ENCODE measurements at places on chromosomes 16 and 17.

- H3K27me3 ChIP-seq = no peaks in the 10 kb centered on the region
- H3K36me3 ChIP-seq = peaks cover 10% of the 10 kb centered on the region
- H3K4me1 ChIP-seq = peaks cover 28% of the 10 kb centered on the region
- H3K27ac ChIP-seq = no peak overlapping the region
- H3K4me3 ChIP-seq = no peak overlapping the region
Observed at GRCh38 chr16:66746048-66746447, 5.4 kb downstream of the DYNC1LI2 start.

- no peaks in the 10 kb centered on the region for H3K4me1 ChIP-seq
- H3K36me3 ChIP-seq = no peaks in the 10 kb centered on the region
- no peak overlapping the region for H3K4me3 ChIP-seq
- no peaks in the 10 kb centered on the region for H3K27me3 ChIP-seq
- no peak overlapping the region for H3K27ac ChIP-seq
Observed at GRCh38 chr17:55652114-55652823, 70.4 kb downstream of the TMEM100 start.

GRCh38 chr17:75067856-75068255, 19.9 kb upstream of the SLC16A5 start:
- H3K4me3 ChIP-seq = no peak overlapping the region
- H3K27ac ChIP-seq = no peak overlapping the region
- H3K27me3 ChIP-seq = no peaks in the 10 kb centered on the region
- no peak for DNase-seq
- H3K4me1 ChIP-seq = no peaks in the 10 kb centered on the region

DNA sequence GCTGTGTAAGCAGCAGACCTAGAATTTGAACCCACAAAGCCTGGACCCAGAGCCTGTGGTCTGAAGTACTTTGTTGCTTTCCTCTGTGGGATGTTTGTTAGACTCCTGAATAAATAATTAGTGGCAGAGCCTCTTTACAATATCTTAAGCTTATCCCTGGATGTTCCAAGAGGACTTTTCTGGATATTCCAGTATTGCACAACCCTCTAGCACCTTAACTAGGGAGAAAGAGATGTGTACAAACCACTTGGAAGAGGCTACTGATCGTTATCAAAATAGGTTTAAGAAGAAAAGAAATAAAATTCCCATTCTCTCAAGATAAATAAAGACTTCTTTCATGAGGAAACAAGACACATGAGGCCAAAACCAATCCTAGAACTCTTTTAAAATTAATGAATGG, 632.4 kb downstream of the CDH11 start:
- H3K4me1 ChIP-seq = no peaks in the 10 kb centered on the region
- H3K36me3 ChIP-seq = no peaks in the 10 kb centered on the region
- DNase-seq = no peak
- H3K27ac ChIP-seq = no peak overlapping the region
- no peaks in the 10 kb centered on the region for H3K27me3 ChIP-seq
- no peak overlapping the region for H3K4me3 ChIP-seq

GRCh38 chr17:57833179-57833939, 16.5 kb downstream of the MRPS23 start:
- peak overlapping the region; percentile 86 for H3K27ac ChIP-seq
- H3K36me3 ChIP-seq = no peaks in the 10 kb centered on the region
- DNase-seq = peak; percentile 49
- peak overlapping the region; percentile 72 for H3K4me3 ChIP-seq
- H3K27me3 ChIP-seq = no peaks in the 10 kb centered on the region
- H3K4me1 ChIP-seq = peaks cover 17% of the 10 kb centered on the region

DNA sequence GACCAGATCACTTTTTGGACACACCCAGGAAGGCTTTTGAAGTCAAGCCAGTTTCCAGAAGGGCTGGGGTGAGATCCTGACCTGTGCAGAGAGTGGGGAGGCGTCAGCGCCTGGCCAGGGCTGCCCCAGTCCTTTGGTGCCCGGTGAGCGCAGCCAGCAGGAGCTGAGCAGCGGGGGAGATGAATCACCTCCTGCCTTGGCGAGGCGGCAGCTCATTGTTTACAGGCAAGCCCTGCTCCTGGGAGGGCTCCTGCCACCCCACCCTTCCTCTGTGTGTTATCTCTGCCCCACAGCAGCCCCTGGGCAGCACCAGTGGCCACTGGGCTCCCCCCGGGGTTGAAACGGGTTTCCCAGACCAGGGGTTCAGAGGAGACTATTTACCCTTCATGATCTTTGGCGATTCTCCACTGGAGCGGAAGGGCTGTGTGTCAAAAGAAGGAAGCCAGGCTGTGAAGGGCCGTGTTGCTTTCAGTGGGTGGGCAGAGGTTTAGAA, 14.1 kb upstream of the ITGB4 start:
- H3K4me1 ChIP-seq = no peaks in the 10 kb centered on the region
- no peak for DNase-seq
- peaks cover 58% of the 10 kb centered on the region for H3K36me3 ChIP-seq
- no peaks in the 10 kb centered on the region for H3K27me3 ChIP-seq
- H3K4me3 ChIP-seq = no peak overlapping the region

DNA sequence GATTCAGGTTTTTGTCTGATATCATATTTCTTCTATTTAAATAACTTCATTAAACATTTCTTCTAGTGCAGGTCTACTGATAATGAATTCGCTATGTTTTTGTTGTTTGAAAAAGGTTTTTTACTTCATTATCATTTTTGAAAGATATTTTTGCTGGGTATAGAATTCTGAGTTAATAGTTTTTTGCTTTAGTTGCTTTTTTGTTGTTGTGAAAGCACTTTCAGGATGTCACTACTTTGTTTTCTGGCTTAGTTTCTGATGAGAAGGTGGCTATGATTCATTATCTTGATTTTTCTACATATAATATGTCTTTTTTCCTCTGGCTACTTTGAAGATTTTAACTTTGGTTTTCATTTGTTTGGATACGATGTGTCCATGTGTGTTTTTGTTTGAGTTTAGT, 3.5 kb downstream of the ZFP1 start:
- no peaks in the 10 kb centered on the region for H3K27me3 ChIP-seq
- H3K4me3 ChIP-seq = no peak overlapping the region
- H3K27ac ChIP-seq = no peak overlapping the region
- no peak for DNase-seq

GRCh38 chr17:9890124-9890523, 14.9 kb downstream of the RCVRN start:
- H3K27ac ChIP-seq = no peak overlapping the region
- H3K27me3 ChIP-seq = no peaks in the 10 kb centered on the region
- no peak overlapping the region for H3K4me3 ChIP-seq
- H3K36me3 ChIP-seq = no peaks in the 10 kb centered on the region

- no peaks in the 10 kb centered on the region for H3K4me1 ChIP-seq
- DNase-seq = no peak
- H3K36me3 ChIP-seq = no peaks in the 10 kb centered on the region
- H3K27me3 ChIP-seq = no peaks in the 10 kb centered on the region
- no peak overlapping the region for H3K27ac ChIP-seq
- no peak overlapping the region for H3K4me3 ChIP-seq
Observed at GRCh38 chr17:54009502-54009901, 186.8 kb downstream of the KIF2B start.

DNA sequence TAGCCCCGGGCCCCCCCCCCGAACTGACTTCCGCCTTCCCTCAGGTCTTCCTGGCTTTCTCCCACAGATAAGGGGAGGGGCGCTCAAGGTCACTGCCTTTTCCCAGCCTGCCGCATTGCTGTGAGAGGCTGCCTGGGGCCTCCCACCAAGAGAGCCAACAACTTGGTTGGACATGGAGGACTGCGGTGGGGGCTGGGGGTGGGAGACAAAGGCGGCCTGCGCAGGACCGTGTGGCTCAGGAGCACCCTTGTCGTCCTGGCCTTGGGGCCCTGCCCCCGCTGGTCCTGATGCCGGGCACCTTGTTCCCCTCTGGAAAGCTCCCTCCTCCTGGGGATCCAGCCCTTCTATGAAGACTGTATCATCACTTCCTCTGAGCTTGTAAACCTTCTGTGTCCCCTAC, 105.6 kb upstream of the FOXF1 start:
- no peaks in the 10 kb centered on the region for H3K27me3 ChIP-seq
- H3K4me1 ChIP-seq = no peaks in the 10 kb centered on the region
- no peak overlapping the region for H3K27ac ChIP-seq
- H3K4me3 ChIP-seq = no peak overlapping the region
- DNase-seq = no peak

DNA sequence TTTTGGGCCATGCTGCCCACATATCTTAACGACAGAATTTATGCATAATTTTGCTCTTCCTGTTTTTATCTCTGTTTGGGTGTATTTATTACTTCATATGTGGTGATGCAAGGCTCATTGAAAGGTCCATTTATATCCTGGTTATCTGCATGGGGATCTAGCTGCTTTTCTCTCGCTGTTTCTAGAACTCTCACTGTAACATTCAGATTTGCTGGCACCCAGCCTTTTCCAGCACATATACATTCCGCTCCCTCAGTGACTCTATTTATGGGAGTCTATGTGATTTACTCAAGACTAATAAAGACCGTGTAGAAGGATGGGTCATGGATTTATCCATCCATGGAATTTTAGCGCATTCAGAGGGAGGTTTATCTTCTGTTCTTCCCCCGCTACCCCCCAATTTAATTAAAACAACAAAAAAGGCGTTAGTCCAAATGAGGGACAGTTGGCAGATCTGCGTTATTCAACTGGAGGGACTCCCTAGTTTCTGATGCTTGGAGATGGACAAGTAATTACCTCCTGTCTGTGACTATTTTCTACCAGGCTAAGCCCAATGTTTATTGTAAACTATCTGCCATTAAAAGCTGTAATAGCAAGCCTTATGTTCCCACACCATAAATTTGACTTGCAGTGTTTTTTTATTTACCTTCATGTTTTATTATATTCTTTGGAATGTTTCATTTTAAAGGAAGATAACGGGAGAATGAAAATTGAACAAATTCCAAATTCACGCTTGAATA, 19.8 kb upstream of the MARCHF10 start:
- H3K4me1 ChIP-seq = peaks cover 9% of the 10 kb centered on the region
- no peaks in the 10 kb centered on the region for H3K27me3 ChIP-seq
- no peak for DNase-seq
- H3K4me3 ChIP-seq = peak overlapping the region; percentile 40
- no peak overlapping the region for H3K27ac ChIP-seq

DNA sequence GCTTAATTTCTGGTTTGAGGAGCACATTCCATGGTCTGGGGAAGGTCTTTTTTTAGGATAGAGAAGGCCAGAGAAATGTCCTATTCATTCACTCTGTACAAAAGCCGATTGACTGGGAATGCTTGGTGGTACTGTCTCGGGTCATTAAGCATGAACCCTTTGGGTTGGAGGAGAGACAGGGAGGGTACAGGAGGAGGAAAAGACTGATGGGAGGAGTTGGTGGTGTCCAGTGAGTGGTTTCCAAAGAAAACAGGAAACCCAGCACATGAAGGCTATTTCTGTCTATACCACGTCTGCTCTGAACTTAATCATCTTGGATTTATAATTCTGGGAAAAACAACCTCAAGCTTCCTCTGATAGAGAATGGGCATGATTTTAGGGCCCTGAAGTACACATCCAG, 111.9 kb downstream of the XYLT1 start:
- no peaks in the 10 kb centered on the region for H3K36me3 ChIP-seq
- H3K27me3 ChIP-seq = no peaks in the 10 kb centered on the region
- H3K4me3 ChIP-seq = no peak overlapping the region

- peaks cover 37% of the 10 kb centered on the region for H3K4me1 ChIP-seq
- DNase-seq = no peak
- no peak overlapping the region for H3K4me3 ChIP-seq
- H3K27me3 ChIP-seq = no peaks in the 10 kb centered on the region
Observed at GRCh38 chr17:79053251-79053925, 21.2 kb upstream of the ENGASE start.

DNA sequence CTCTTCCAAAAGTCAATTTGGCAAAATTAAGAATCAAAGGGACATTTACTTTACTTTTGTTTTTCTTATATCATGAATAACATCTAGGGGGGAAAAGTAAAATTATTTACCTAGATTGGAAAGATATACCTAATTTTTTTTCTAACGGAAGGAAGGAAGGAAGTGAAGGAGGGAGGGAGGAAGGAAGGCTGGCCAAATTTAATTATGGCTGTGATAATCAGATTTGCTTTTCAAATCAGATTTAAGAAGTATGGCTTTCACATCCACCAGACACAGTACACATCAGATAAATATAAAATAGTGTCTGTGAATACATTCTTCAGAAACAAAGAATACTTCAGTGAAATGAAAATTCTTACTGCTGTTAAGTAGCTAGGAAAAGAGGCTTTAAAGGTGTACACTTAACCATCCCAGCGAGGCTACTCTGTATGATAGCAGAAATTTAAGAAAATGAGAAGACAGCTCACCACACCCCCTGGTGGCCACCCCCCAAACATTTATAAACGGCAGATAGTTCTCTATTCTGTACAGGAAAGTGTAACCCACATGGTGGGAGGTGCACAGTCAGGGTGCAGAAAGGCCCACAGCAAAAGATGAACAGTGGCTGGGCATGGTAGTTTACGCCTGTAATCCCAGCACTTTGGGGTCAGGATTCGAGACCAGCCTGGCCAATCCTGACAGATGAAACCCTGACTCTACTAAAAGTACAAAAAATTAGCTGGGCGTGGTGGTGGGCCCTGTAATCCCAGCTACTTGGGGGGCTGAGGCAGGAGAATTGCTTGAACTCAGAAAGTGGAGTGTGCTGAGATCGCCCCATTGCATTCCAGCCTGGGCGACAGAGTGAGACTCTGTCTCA, 150.8 kb downstream of the SSH2 start:
- H3K4me3 ChIP-seq = no peak overlapping the region
- no peaks in the 10 kb centered on the region for H3K27me3 ChIP-seq
- H3K27ac ChIP-seq = no peak overlapping the region
- no peaks in the 10 kb centered on the region for H3K36me3 ChIP-seq
- peaks cover 10% of the 10 kb centered on the region for H3K4me1 ChIP-seq
- no peak for DNase-seq

GRCh38 chr16:4813251-4814003, 11.0 kb upstream of the ROGDI start:
- no peak for DNase-seq
- no peak overlapping the region for H3K4me3 ChIP-seq
- no peaks in the 10 kb centered on the region for H3K27me3 ChIP-seq
- peaks cover 70% of the 10 kb centered on the region for H3K36me3 ChIP-seq
- H3K27ac ChIP-seq = peak overlapping the region; percentile 43
- H3K4me1 ChIP-seq = peaks cover 17% of the 10 kb centered on the region

- no peak for DNase-seq
- H3K4me3 ChIP-seq = no peak overlapping the region
- no peak overlapping the region for H3K27ac ChIP-seq
- no peaks in the 10 kb centered on the region for H3K4me1 ChIP-seq
- no peaks in the 10 kb centered on the region for H3K36me3 ChIP-seq
Observed at GRCh38 chr17:48494335-48494734, 36.5 kb downstream of the HOXB1 start.

DNA sequence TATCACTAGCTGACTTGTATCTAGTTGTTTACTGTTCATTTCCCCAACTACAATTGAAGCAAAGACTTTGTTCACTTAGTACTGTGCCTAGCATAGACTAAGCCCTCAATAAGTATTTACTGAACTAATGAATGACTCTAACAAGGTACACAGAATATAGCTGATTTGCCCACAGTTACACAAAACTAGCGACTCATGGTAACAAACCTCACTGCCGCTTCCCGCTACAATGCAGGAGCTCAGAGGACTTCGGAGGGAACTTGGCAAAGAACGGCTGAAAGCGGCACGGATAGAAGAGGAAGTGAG, 524 bp downstream of the EFTUD2 start:
- H3K27ac ChIP-seq = peak overlapping the region; percentile 92
- no peaks in the 10 kb centered on the region for H3K27me3 ChIP-seq
- peaks cover 16% of the 10 kb centered on the region for H3K36me3 ChIP-seq
- peak overlapping the region; percentile 83 for H3K4me3 ChIP-seq
